Esophagus squamous epithelium (tissue), 5 donors: ENCODE measurements at places on chromosomes 2 and 18.
A peak's percentile ranks its signal among the peaks of the same experiment; 100 is the strongest.

GRCh38 chr2:45674035-45674816, 22.8 kb downstream of the PRKCE start:
- H3K36me3 ChIP-seq = no peaks in the 10 kb centered on the region
- H3K27ac ChIP-seq = peak overlapping the region; percentile 78
- no peak overlapping the region for H3K4me3 ChIP-seq

DNA sequence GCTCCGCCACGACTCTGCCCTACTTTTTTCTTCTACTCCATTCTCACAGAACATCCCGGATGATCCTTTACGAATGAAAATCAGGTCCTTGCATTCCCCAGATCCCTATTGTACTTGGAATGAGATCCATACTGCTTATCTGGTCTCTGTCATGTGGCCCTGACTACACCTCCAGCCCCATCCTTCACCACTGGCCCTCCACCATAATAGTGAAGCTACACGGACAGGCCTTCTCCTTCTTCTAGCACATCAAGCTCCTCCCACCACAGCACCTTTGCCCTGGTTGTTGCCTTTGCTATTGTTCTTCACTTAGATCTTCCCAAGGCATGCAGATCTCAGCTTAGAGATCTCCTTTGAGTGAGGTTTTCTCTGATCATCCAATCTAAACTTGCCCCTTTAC, 20.1 kb upstream of the RMDN2 start:
- no peaks in the 10 kb centered on the region for H3K4me1 ChIP-seq
- no peaks in the 10 kb centered on the region for H3K27me3 ChIP-seq
- no peak overlapping the region for H3K27ac ChIP-seq
- DNase-seq = no peak
- no peaks in the 10 kb centered on the region for H3K36me3 ChIP-seq
- H3K4me3 ChIP-seq = no peak overlapping the region

GRCh38 chr2:153912798-153913396, 41.2 kb downstream of the GALNT13 start:
- H3K27me3 ChIP-seq = no peaks in the 10 kb centered on the region
- H3K27ac ChIP-seq = no peak overlapping the region
- H3K4me3 ChIP-seq = no peak overlapping the region

DNA sequence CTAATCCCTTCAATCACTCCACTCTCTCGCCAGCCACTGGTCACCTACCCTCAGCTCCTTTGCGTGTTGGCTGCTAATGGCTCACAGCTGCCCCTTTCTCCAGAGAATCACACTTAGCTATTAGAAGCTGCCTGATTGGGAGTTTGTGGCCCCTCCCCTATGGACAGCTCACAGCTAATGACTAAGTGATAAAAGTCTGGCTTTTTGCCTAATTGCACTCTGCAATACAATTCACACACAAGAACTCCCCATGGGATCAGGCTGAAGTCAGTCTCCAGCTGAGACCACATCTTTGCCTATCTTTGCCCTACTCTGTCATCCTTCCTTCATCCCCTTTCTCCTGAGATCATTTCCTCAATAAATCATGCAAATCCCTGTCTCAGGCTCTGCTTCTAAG, 701.9 kb upstream of the RAB6C start:
- no peaks in the 10 kb centered on the region for H3K36me3 ChIP-seq
- H3K27me3 ChIP-seq = no peaks in the 10 kb centered on the region
- no peak for DNase-seq
- no peaks in the 10 kb centered on the region for H3K4me1 ChIP-seq

- H3K27me3 ChIP-seq = no peaks in the 10 kb centered on the region
- H3K27ac ChIP-seq = no peak overlapping the region
- H3K36me3 ChIP-seq = no peaks in the 10 kb centered on the region
- DNase-seq = no peak
- no peaks in the 10 kb centered on the region for H3K4me1 ChIP-seq
Observed at GRCh38 chr18:24491927-24492834, 31.7 kb downstream of the HRH4 start.

GRCh38 chr2:231364961-231365810, 30.3 kb upstream of the B3GNT7 start:
- H3K27ac ChIP-seq = peak overlapping the region; percentile 13
- H3K27me3 ChIP-seq = no peaks in the 10 kb centered on the region
- no peak for DNase-seq
- peaks cover 9% of the 10 kb centered on the region for H3K4me1 ChIP-seq

DNA sequence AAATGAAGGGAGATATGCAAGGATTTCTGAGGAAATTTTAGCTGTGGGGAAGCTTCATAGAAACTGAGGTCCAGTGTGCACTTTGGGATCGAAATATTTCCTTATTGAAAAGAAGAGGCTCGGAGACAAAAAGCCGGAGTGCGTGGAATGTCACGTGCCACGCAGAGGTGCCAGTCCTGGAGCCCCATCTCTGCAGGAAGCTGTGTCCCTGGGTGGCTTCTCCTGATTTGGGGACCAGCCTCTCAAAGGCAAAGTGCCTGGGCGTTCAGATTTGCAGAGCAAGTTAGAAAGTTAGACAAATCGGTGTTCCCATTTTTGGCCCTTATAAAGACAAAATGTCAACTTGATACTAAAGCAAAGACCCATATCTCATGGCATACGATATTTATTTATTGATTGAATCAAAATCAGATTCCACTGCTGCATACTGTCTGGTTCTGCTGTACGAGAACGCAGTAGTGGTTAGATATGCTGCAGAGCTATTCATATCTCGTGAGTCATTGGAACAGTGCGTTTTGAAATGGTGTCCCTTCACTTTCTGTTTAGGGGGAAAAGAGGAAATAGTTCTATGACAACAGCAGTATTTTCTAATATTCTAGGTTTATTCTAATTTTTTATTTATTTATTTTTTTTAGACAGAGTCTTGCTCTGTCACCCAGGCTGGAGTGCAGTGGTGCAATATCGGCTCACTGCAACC, 9.1 kb upstream of the ATG16L1 start:
- H3K36me3 ChIP-seq = no peaks in the 10 kb centered on the region
- DNase-seq = no peak
- peaks cover 5% of the 10 kb centered on the region for H3K4me1 ChIP-seq
- no peaks in the 10 kb centered on the region for H3K27me3 ChIP-seq
- H3K4me3 ChIP-seq = no peak overlapping the region
- H3K27ac ChIP-seq = no peak overlapping the region

- no peak for DNase-seq
- H3K4me1 ChIP-seq = peaks cover 5% of the 10 kb centered on the region
- peak overlapping the region; percentile 60 for H3K27ac ChIP-seq
- H3K27me3 ChIP-seq = no peaks in the 10 kb centered on the region
- H3K4me3 ChIP-seq = no peak overlapping the region
Observed at GRCh38 chr2:168639018-168639417, 163.4 kb upstream of the NOSTRIN start.

DNA sequence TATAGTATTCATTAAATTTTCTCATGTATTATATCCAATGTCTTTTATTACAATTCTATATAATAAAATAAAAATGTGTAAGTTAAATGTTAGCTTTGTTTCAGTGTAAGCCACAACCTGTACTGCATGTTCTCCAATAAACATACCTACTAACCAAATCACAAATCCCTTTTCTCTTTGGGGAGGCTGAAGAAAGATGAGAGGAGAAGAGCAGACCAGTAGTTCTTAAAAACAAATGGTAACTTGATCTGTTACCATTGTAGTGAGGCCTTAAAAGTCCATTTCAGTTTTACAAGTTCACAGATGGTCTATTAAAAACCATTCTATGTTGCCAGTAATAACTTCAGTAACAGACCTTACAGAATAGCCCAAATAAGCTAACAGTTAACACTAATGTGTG, 100.5 kb downstream of the SOS1 start:
- no peaks in the 10 kb centered on the region for H3K27me3 ChIP-seq
- H3K36me3 ChIP-seq = peaks cover 23% of the 10 kb centered on the region
- H3K27ac ChIP-seq = peak overlapping the region; percentile 47

DNA sequence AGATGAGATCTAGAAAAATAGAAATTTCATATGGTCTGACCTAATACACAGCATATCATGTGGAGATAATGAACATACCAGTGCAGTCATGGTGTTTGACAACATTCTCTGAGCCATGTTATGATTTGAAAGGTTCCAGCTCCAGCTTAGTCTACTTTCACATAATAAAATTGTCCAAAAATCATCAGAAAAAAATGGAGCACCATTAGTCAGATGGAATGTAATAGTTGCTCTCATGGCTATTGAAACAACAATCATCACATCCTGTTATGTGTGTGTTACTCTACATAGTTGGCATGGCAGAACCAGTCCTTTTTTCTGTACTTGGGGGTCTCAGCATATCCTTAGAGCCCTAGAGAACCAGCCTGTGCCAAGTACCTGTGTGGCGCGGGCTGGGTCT, 678.9 kb upstream of the FANCL start:
- DNase-seq = no peak
- H3K27ac ChIP-seq = no peak overlapping the region
- H3K4me3 ChIP-seq = no peak overlapping the region
- no peaks in the 10 kb centered on the region for H3K4me1 ChIP-seq

DNA sequence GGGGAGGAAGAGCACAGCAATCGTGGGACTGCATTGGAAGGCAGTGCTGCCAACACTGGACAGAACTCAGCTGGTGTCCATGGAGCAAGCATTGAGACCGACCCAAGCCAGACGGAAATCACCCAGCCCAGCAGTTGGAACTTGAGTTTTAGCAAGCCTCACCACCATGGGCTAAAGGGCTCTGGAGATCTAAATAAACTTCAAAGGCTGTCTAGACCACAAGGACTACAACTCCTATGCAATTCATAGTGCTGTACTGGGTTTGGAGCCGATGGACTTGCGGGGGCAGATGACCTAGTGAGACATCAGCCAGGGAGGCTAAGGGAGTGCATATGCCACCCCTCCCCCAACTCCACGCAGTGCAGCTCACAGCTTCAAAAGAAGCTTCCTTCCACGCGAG, 243.6 kb upstream of the SLC39A10 start:
- no peak overlapping the region for H3K27ac ChIP-seq
- DNase-seq = no peak
- no peaks in the 10 kb centered on the region for H3K4me1 ChIP-seq
- H3K36me3 ChIP-seq = no peaks in the 10 kb centered on the region
- H3K27me3 ChIP-seq = no peaks in the 10 kb centered on the region
- no peak overlapping the region for H3K4me3 ChIP-seq

DNA sequence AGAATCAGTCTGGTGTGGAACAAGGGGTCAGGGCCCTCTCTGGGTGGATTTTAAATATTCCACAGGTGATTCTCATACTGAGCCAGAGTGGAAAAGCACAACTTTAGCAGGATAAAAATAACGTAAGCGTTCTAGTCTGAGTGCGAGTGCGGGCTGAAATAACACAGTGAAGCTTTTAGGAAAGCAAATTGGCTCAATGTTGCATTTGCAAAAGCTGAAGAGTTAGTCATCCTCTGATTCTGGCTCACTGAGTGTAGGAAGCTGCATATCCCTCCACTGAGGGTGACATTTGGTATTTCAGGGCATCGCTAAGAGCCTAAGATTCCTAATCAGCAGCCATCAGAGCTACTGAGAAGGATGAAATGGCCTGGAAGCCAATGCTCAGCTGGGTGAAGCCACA, 134.7 kb downstream of the RIF1 start:
- no peaks in the 10 kb centered on the region for H3K27me3 ChIP-seq
- no peak for DNase-seq
- H3K27ac ChIP-seq = no peak overlapping the region
- no peak overlapping the region for H3K4me3 ChIP-seq
- H3K36me3 ChIP-seq = no peaks in the 10 kb centered on the region

DNA sequence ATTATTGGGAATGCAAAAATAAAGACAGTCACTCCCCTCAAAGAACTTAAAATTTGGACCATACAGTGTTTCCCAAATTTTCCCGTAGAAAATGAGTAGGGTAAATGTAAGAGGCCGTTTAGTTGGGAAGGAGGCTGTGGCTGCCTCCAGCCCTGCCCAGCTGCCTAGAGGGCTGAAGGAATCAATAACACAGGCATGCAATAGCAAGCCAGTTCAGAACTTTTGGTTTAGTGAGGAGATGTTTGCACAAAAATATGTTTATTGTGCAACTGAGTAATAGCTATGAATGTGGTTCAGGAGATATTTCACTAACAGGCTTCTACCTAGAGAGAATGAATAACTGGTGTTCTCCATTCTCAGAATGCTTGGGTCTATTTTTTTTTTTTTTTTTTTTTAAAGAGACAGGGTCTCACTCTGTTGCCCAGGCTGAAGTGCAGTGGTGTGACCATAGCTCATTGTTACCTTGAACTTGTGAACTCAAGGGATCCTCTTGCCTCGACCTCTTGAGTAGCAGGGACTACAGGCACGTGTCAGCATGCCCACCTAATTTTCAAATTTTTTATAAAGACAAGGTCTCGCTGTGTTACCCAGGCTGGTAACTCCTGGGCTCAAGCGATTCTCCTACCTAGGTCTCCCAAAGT, 23.6 kb downstream of the UGP2 start:
- H3K36me3 ChIP-seq = peaks cover 63% of the 10 kb centered on the region
- DNase-seq = no peak
- H3K4me3 ChIP-seq = no peak overlapping the region
- peaks cover 13% of the 10 kb centered on the region for H3K4me1 ChIP-seq

GRCh38 chr2:205590759-205591158, 91.5 kb upstream of the NRP2 start:
- H3K4me3 ChIP-seq = no peak overlapping the region
- H3K36me3 ChIP-seq = no peaks in the 10 kb centered on the region
- no peaks in the 10 kb centered on the region for H3K27me3 ChIP-seq

DNA sequence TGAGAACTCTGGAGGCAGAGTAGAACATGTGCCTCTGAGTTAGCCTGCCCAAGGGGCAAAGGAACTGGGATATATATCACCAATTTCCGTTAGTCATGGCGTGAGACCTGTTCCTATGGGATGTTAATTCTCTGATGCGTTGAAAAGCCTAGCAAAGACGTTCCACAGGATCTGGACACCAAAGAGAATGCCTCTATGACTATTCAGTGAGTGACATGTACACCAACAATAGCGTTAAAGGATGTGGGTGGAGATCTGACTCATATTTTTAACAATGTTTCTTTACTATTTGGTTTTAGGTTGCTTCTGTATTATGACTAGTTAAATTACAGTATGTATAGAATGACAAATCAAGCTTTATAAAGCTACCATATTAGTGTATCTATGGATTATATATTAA, 320.9 kb upstream of the MC4R start:
- H3K36me3 ChIP-seq = no peaks in the 10 kb centered on the region
- H3K27ac ChIP-seq = no peak overlapping the region
- no peaks in the 10 kb centered on the region for H3K27me3 ChIP-seq
- H3K4me3 ChIP-seq = no peak overlapping the region

- no peaks in the 10 kb centered on the region for H3K4me1 ChIP-seq
- H3K27me3 ChIP-seq = no peaks in the 10 kb centered on the region
- no peak overlapping the region for H3K27ac ChIP-seq
- DNase-seq = no peak
- no peak overlapping the region for H3K4me3 ChIP-seq
Observed at GRCh38 chr2:238505119-238505891, 78.6 kb downstream of the ASB1 start.

DNA sequence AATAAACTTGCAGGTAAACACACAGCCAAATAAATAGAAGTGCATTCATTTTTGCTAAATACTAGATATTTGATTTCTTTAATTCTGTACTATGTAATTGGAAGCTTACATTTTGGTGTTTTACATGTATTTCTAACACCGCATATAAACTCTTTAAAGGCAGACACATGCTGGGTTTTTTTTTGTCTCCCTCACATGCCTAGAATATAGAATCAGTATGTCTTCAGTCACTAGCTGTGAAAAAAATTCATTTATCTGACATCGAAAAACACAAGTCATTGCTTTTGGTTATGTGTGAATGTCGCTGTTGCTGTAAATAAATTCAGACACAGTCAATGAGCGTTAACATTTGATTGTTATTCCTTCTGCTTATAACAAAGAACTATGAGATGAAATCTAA, 1101.0 kb downstream of the DPP10 start:
- no peak for DNase-seq
- H3K27ac ChIP-seq = no peak overlapping the region
- H3K36me3 ChIP-seq = no peaks in the 10 kb centered on the region
- no peaks in the 10 kb centered on the region for H3K27me3 ChIP-seq
